Stimulated activated CD8-positive, alpha-beta memory T cell treated with anti-CD3 and anti-CD28 coated beads, Interleukin-2, amount 100 ng/mL, for 1 hour (primary cell): ENCODE measurements at places on chromosomes 1 and 21.
A peak's percentile ranks its signal among the peaks of the same experiment; 100 is the strongest.

DNA sequence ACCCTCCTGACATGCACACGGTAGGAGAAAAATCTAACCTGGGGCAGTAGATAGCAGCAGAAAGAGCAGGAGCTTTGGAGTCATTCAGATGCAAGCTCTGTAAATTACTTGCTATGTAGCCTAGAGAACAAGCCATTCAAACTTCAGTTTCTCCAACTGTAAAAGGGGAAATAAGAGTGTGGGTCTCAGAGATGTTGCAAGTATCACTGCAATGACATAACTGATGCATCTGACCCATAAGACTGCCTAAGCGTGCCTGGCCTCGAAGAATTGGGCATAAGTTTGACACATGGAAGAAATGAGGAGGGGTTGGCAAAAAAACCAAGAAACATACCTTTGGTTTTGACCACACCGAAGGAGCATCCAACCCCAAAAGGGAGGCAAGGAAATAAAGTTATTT, 5.2 kb downstream of the AK2 start:
- no peak for DNase-seq

- no peak for DNase-seq
These were observed 38.2 kb downstream of the PKNOX1 start for GRCh38 chr21:43012596-43012995.

- no peak for DNase-seq
These were observed 287.5 kb upstream of the DAB1 start for GRCh38 chr1:57711326-57711725.

DNA sequence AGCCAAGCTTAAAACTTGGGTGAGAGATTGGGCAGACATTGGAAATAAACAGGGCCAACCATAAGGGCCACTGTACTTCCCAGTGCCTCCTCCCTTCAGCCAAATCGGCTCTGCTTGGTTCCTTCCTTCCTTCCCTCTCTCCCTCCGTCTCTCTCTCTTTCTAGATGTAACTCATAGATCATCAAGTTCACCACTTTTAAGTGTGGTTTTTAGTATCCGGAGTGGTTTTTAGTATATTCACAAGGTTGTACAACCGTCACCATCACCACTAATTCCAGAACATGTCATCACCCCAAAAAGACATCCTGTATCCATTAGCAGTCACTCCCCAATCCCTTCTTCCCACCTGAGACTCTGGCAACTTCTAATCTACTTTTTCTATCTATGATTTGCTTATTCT, 51.0 kb downstream of the MYSM1 start:
- DNase-seq: no peak

- no peak for DNase-seq
These were observed 5.9 kb downstream of the CLCA2 start for GRCh38 chr1:86429835-86430234.

DNA sequence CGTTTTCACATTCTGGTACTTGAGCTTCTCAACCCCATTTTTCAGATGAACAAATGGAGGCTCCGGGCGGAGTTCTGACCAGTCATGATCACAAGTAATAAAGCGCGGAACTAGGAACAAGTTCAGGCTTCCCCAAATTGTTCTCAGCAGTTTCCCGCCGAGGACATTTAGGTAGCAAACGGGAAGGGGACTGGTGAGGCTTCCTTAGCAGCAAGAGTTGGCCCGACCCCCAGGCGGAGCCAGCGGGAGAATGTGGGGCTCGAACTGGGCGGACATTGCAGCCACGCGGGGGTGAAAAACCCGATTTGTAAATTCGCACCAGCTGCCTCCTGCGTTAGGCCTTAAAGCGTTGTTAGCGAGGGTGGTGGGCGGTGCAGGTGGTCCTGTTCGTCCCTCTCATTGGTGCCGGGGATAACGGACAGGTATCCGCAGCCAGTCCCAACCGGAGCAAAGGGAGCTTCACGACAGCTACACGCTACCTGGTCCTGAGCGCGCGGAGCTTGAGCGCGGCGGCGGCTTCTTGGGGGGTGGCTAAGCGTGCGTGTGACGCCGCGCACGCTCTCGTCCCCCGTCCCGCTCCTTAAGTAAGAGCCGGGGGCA, 15.3 kb downstream of the SEMA6C start:
- peak; percentile 49 for DNase-seq

DNA sequence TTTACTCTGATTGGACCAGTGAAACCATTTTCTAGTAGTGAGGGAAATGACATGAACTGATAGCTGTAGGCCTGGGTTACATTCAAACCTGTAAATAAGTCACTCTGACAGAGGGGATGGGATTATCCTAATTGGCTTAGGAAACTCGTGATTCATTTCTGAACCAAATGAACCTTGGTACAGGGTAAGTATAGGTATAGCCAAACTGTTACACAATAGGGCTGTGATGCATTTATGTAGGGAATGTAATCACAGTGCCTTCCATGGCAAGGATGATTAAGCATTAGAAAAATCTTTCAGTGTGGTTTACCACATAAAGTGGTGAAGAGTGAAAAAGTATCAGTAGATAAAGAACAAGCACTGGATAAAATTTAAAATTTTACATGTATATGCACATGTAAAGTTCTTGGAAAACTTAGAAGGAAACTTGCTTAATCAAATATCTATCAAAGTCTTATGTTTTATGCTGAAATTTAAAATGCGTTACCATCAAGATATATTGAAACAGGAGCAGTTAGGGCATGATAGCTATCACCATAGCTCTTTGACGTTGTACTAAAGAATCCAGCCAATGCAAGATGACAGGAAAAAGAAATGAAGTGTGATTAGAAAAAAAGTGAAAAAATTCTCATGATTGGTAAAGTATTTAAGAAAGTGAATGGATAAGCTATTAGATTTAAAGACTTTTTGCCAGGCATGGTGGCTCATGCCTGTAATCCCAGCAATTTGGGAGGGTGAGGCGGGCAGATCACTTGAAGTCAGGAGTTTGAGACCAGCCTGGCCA, 63.0 kb downstream of the RABGAP1L start:
- no peak for DNase-seq
